B cell (primary cell): ENCODE measurements at places on chromosomes 5 and 9. TPM values are rescaled to one million over a fixed set of nuclear protein-coding genes. Genes with fewer than 3 reads are reported as not detected.

DNA sequence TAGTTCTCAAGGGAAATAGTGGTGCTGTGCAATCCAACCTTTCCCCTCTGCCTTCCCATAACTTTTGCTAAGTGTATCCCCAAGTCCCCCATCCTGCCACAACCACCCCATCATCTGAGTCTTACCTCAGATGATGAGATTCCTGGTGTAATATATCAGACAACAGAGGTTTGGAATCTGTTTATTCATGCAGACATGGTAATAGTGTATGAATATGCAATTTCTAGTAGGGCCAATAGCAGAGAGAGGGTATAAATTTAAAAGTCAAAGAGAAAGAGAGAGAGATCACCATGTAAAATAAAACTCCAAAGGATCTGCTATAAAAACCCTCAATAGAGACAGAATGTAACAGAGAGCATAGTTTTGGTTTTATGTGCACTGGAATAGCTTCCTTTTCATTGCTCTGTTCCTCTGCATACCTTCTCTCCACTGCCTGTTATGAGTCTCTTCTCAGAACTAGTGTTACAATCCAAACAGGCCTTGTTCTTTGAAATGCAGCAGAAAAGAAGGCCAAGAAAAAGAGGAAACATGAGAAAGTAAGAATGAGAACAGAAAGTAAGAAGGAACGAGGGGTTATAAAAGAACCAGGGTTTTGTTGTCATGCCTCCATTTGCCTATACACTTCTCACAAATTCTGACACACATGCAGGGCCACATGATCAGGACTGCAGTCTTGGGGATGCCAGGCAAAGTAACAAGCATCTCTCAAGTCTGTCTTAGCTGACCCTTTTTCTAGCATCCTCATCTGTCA lies 278.0 kb downstream of the CETN3 start:
- peak; percentile 53 for DNase-seq
- peaks cover 11% of the 10 kb centered on the region for H3K4me1 ChIP-seq
- H3K27ac ChIP-seq: peak overlapping the region; percentile 70
- no peak overlapping the region for H3K4me3 ChIP-seq
- H3K27me3 ChIP-seq: no peaks in the 10 kb centered on the region

- DNase-seq: peak; percentile 31
- H3K4me3 ChIP-seq: no peak overlapping the region
- no peaks in the 10 kb centered on the region for H3K27me3 ChIP-seq
- H3K27ac ChIP-seq: no peak overlapping the region
- peaks cover 30% of the 10 kb centered on the region for H3K4me1 ChIP-seq
These were observed 56.2 kb upstream of the ZSWIM6 start for GRCh38 chr5:61275841-61276240.

GRCh38 chr9:17731308-17731707 lies 152.4 kb downstream of the SH3GL2 start:
- H3K27ac ChIP-seq: no peak overlapping the region
- H3K4me3 ChIP-seq: no peak overlapping the region
- DNase-seq: no peak
- no peaks in the 10 kb centered on the region for H3K4me1 ChIP-seq
- no peaks in the 10 kb centered on the region for H3K36me3 ChIP-seq

DNA sequence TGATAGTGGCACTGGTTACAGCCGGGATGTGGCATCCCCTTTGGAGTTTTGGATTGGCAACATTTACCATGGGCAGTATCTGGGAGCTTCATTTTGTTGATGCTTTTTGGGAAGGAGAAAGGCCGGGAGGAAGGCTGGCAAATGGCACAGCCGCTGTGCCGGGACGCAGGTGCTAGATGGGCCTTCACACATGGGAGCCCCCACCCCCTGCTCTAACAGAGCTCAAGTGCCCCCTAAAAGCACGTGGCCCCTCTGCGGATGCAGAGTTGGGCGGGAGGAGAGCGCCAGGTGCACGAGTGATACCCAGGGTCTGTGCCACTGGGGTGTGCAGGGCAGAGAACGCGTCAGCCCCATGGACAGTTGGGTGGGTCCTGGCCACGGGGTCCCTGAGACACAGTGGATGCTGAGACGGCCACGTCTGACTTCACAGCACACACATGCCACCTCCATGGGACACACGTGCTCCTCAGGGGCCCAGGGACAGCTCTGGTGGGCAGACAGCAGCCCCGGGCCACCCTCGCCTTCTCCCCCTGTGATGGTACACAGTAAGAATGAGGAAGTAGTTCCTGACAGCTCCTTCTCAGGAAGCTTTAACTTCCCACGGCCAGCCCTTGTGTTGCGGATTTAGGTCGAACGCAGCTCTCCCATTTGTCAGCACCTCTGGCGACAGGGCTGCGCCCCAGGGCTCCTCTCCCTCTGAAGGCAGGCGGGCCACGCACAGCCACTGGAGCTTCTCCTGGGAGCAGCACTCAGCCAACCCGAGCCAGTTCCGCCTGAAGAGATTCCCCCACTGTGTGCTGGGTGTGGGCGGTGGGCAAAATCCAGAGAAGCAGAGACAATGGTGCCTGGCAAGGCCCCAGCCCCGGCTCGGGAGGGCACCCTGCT lies 10.8 kb downstream of the SLC9A3 start:
- H3K27me3 ChIP-seq: no peaks in the 10 kb centered on the region
- H3K27ac ChIP-seq: no peak overlapping the region
- DNase-seq: no peak
- no peaks in the 10 kb centered on the region for H3K36me3 ChIP-seq

AK8 gene
- total RNA-seq: 1.9 and 4.4 TPM in 2 replicates

- peaks cover 6% of the 10 kb centered on the region for H3K36me3 ChIP-seq
- H3K27me3 ChIP-seq: no peaks in the 10 kb centered on the region
- H3K4me1 ChIP-seq: no peaks in the 10 kb centered on the region
- DNase-seq: no peak
These were observed 35.3 kb downstream of the MED27 start for GRCh38 chr9:132044176-132044875.

DNA sequence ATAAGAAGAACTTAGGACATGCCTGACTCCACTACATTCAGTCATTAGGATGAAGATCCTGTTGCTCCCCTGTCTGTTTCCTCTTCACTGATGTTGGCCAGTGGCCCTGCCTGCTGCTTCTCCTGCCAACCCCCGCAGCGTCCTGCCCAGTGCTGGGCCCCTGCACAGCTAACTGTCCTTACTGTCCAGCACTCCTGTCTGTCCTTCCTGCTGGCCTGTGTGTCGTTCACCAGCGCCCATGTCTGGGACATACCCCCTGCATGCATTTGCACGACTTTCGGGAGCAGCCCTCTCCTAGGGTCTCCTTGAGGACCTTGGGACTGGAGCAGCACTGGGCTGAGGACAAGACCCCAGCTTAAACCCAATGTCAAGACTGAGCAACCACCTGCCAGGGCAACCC lies 547.6 kb downstream of the BNC2 start:
- no peak overlapping the region for H3K27ac ChIP-seq

DNA sequence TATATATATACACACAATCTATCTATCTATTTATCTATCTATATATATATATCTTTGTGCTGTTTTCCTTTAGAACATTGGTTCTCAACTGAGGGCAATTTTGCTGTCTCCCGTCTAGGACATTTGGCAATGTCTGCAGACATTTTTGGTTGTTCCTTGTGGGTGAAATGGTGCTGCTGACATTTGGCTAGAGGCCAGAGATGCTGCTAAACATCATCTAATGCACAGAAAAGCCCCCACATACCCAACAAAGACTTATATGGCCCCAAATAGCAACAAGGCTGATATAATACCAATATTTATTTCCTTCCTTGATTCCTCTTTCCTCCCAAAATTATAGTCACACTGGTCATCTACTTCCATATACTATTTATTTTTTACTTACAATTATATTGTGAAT lies 197.5 kb downstream of the TRPM3 start:
- no peak overlapping the region for H3K27ac ChIP-seq
- no peaks in the 10 kb centered on the region for H3K4me1 ChIP-seq
- no peak for DNase-seq
- H3K4me3 ChIP-seq: no peak overlapping the region
- no peaks in the 10 kb centered on the region for H3K36me3 ChIP-seq
- H3K27me3 ChIP-seq: no peaks in the 10 kb centered on the region

- H3K36me3 ChIP-seq: no peaks in the 10 kb centered on the region
- no peak overlapping the region for H3K4me3 ChIP-seq
- no peak for DNase-seq
- no peaks in the 10 kb centered on the region for H3K27me3 ChIP-seq
- no peak overlapping the region for H3K27ac ChIP-seq
These were observed 35.7 kb upstream of the OTULINL start for GRCh38 chr5:14545862-14546261.

DNA sequence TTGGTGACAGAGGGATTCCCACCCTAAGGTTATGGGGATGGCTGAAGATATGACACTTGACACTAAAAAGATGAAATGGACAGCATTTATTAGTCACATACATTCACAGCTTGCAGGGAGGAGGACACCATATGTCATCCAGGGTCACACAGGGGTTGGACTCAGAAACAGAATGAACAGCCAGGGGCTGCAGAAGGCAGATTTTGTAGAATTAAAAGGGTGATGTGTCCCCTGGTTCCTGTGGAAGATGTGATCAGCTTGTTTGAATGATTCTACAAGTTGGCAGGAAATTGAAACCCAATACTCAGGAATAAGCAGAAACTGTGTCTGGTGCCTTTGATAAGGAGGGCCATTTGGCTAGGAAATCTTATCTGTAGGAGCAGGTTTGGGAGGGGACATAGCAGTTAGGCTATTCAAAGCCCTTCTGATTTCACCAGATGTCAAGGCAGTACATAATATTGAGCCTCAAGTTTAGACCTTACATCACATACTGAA lies 102.3 kb upstream of the GRIN3A start:
- no peaks in the 10 kb centered on the region for H3K36me3 ChIP-seq
- no peak overlapping the region for H3K27ac ChIP-seq
- no peak overlapping the region for H3K4me3 ChIP-seq
- no peaks in the 10 kb centered on the region for H3K4me1 ChIP-seq

GRCh38 chr5:146647656-146648199 lies 131.7 kb upstream of the GPR151 start:
- no peaks in the 10 kb centered on the region for H3K27me3 ChIP-seq
- no peaks in the 10 kb centered on the region for H3K4me1 ChIP-seq
- H3K4me3 ChIP-seq: no peak overlapping the region
- H3K27ac ChIP-seq: no peak overlapping the region

DNA sequence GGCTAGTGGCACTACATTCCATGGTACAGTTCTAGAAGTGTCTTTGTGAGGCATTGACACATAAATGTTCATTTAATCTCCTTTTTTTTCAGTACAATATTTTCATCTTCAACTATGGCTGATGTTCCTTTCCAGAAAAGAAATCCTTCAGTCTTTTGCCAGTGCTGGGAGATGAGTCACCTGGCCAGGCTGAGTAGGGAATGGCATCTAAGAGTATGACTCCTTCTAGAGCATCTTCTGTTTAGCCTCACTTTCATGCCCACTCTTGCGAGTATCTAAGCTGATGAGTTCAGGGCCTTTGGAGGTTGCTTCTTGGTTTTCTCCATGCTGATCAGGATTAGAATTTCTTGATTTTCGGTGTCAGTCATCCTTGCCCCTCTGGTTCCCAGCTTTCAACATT lies 124.4 kb downstream of the SLC28A3 start:
- H3K4me1 ChIP-seq: no peaks in the 10 kb centered on the region
- H3K27me3 ChIP-seq: no peaks in the 10 kb centered on the region
- H3K4me3 ChIP-seq: no peak overlapping the region
- H3K36me3 ChIP-seq: no peaks in the 10 kb centered on the region
- no peak overlapping the region for H3K27ac ChIP-seq
- no peak for DNase-seq

DNA sequence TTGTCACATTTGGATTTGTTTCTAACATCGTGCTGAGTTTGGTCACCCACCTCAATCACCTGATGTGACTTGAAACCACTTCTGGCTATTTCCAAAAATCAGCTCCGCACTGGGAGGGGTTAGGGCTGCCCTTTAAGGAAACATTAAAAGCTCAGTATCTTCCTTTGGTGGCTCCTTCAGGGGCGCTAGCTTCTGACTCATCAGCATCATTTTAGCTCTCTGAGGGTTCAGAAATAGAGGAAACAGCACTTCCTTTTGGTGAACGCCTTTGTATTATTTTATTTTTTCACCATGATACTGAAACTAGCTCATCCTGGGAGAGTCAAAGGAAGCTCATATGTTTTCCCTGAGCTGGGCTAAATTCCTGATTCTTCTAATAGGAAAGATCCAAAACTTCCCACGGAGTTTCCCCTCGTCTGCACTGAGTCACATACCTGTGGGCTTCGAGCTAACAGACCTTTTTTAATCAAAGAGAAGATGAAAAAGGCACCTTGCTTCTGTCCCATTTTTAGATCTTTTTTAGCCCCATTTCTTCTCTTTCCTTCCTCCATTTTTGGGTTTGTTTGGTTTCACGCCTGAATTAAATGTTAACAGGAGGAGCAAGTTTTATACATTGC lies 48.2 kb downstream of the ROPN1L start:
- peak; percentile 63 for DNase-seq
- H3K27me3 ChIP-seq: no peaks in the 10 kb centered on the region
- H3K4me1 ChIP-seq: peaks cover 39% of the 10 kb centered on the region
- peak overlapping the region; percentile 4 for H3K27ac ChIP-seq
- H3K4me3 ChIP-seq: peak overlapping the region; percentile 35

ENC1 gene
- total RNA-seq: 14.2 and 14.6 TPM in 2 replicates

GRCh38 chr5:149474198-149474597 lies 77.0 kb downstream of the CSNK1A1 start:
- H3K36me3 ChIP-seq: no peaks in the 10 kb centered on the region
- no peak overlapping the region for H3K4me3 ChIP-seq
- H3K4me1 ChIP-seq: no peaks in the 10 kb centered on the region

PCDHGB5 gene
- total RNA-seq: 2.5 TPM in 2 replicates

PNPLA7 gene
- 18.7 and 22.6 TPM in 2 replicates for total RNA-seq

DNA sequence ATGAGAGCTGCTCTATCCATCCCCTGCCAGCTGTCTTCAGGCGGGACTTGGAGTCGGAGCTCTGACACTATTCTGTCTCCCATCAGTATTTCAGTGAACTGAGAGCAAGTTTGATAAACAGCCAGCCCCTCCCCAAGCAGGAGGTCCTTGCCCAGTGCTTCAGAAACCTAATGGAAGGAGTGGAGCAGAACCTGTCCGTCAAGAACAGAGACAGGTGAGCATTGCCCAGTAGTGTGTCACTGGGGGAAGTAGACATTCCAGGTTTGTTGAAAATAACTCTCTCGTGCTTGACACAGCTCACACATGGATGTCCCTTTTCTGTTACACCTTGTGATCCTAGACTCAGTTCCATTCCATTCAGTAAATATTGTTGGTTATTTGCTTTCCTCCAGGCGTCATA lies 13.2 kb upstream of the TLX3 start:
- H3K4me1 ChIP-seq: no peaks in the 10 kb centered on the region
- H3K27ac ChIP-seq: no peak overlapping the region
- no peak for DNase-seq

GRCh38 chr5:28408186-28408585 lies 1369.8 kb upstream of the CDH9 start:
- no peaks in the 10 kb centered on the region for H3K36me3 ChIP-seq
- no peaks in the 10 kb centered on the region for H3K4me1 ChIP-seq
- no peak overlapping the region for H3K4me3 ChIP-seq
- H3K27ac ChIP-seq: no peak overlapping the region
- no peak for DNase-seq
- H3K27me3 ChIP-seq: no peaks in the 10 kb centered on the region
